ENCODE measurements at places on chromosomes 16 and 17. TPM values are rescaled to one million over a fixed set of nuclear protein-coding genes. Genes with fewer than 3 reads are reported as not detected.
A peak's percentile ranks its signal among the peaks of the same experiment; 100 is the strongest.

DNA sequence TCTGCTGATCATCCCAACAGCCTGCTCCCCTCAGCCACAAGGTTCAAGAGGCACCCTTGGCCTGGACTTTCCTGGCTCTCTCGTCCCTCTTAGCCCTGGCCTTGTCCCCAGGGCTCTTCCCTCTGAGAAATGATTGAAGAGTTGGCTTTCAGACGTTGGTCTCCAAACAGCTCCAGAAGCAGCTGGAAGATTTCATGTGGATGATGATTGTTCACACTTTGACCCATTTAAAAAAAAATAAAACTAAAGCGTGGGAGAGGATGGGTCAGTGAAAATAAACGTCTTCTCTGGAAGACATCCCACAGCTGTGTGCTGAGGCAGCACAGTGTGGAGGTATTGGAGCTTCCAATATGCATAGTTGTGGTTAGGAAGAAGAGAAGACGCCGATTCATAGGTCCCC is 54.7 kb upstream of the CDH11 start:
- DNase-seq = peak; percentile 95

- DNase-seq = no peak
These were observed 10.6 kb downstream of the SHISA6 start for GRCh38 chr17:11251561-11252107.

GRCh38 chr17:45307290-45308015 is 9.4 kb downstream of the MAP3K14 start:
- peak; percentile 89 for DNase-seq

GRCh38 chr17:42329025-42329976 is 41.0 kb downstream of the STAT5A start:
- DNase-seq = peak; percentile 18

The CDH5 gene
- total RNA-seq = under 0.01 TPM

The HOXB4 gene
- total RNA-seq = 8.9 TPM

GRCh38 chr16:58828901-58829545 is 94.9 kb upstream of the GOT2 start:
- DNase-seq = no peak

Data from fibroblast of lung (primary cell).